ENCODE measurements at places on chromosomes 4 and X.
A peak's percentile ranks its signal among the peaks of the same experiment; 100 is the strongest.

DNA sequence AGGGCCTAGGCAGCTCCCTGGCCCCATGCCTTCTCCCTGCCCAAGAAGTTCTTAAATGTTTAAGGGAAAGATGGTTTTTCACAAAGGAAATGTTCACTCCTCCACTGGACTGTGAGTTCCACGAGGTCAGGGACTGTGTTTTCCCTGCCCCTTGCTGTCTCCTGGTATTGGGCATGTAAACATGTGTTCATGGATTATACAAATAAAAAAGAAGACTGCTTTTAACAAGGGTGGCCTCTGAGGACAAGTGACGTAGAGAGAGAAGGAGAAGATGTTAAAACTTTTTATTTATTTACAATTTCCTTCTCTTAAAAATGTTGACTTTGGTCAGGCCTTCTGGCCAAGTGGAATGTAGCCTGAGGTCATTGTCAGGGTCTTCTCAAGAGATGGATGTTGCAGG lies 66.0 kb downstream of the FHDC1 start:
- no peak for DNase-seq

DNA sequence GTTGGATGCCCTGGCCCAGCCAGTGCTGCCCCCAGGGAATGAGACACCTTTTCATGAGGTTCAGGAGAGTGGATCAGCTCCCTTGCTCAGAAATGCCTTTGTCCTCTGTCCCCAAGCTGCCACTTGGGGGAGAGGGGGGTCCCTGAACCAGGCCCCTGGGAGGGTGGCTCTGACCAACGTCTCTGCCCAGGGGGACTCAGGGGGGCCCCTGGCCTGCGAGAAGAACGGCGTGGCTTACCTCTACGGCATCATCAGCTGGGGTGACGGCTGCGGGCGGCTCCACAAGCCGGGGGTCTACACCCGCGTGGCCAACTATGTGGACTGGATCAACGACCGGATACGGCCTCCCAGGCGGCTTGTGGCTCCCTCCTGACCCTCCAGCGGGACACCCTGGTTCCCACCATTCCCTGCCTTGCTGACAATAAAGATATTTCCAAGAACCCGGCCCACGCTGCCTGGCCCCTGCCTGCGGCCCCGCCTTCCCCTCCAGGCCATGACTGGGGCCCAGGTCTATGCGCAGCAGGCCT lies 7.3 kb downstream of the HGFAC start:
- no peak for DNase-seq

DNA sequence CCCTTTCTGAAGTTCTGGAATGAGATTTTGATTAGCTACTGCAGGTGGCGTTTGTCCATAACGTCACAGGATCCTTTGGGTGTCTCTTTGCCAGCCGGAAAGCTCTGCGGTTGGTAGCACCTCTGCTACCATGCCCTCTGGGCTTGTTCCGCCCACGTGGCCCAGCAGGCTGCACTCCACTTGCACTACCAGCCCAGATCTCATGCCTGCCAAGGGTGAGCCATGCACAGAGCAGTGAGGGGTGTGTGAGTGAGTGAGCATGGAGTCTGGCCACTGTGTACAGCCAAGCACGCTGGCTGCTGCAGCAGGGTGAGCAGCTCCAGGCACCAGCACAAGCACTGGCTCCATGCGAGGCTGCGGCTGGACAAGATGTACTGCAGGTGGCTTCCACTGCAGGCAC lies 6.6 kb upstream of the HNRNPD start:
- no peak for DNase-seq

- DNase-seq, result no peak
Observed at GRCh38 chr4:93334003-93334402, 494.6 kb upstream of the ATOH1 start.

GRCh38 chr4:140311257-140311835 lies 62.1 kb upstream of the SCOC start:
- DNase-seq, result no peak

- no peak for DNase-seq
Observed at GRCh38 chr4:103097112-103097511, 2.5 kb downstream of the BDH2 start.

- DNase-seq, result no peak
Observed at GRCh38 chrX:17990532-17990931, 129.4 kb upstream of the RAI2 start.

GRCh38 chrX:129804806-129805205 lies 25.1 kb downstream of the SASH3 start:
- no peak for DNase-seq

DNA sequence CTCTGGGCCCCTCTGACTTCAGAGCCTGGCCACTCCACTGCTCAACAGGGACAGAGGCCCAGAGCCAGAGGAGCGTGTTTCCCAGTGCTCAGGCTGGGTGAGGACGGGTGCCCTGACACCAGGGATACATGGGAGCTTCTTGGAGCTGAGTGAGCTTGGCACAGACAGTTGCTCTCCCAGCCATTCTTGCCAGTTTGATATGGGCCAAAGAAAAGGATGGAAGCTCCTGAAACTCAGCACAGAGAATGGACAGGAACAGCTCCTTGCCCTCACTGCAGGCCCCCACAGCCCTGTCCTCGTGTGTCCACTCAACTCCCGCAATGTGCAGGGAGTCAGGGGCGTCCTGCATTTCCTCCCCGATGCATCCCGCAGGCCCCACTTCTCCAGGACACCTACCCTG lies 38.8 kb downstream of the NSG1 start:
- no peak for DNase-seq

DNA sequence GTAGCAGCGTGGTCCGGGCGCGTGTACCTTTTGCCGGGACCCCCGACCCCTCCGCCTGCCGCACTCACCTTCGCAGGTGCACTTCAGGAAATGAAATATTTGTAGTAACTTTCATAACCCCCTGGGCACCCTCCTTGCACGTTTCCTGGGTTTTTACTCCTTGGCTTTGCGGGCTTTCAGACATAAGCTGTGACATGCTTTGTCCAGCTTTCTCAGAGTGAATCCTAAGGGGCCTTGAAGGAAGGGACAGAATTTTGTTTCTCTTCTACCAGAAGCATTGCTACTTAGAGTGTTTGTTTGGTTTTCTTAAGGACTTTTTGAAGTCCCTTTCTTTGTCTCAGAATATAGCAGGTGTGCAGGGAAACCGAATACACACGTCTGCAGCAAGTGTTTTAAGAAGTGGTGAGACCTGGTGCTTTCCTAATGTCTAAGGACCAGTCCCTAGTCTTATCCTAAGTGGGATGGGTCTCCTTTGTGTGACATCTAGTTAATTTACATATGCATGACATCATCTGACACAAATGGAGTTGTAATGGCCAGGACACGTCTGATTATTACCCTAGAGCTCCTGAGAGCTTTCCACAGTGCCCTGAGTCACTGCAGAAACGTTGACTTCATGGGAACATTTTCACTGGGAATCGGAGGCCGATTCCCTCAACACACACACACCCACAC lies 1.3 kb downstream of the FAM149A start:
- peak; percentile 14 for DNase-seq

DNA sequence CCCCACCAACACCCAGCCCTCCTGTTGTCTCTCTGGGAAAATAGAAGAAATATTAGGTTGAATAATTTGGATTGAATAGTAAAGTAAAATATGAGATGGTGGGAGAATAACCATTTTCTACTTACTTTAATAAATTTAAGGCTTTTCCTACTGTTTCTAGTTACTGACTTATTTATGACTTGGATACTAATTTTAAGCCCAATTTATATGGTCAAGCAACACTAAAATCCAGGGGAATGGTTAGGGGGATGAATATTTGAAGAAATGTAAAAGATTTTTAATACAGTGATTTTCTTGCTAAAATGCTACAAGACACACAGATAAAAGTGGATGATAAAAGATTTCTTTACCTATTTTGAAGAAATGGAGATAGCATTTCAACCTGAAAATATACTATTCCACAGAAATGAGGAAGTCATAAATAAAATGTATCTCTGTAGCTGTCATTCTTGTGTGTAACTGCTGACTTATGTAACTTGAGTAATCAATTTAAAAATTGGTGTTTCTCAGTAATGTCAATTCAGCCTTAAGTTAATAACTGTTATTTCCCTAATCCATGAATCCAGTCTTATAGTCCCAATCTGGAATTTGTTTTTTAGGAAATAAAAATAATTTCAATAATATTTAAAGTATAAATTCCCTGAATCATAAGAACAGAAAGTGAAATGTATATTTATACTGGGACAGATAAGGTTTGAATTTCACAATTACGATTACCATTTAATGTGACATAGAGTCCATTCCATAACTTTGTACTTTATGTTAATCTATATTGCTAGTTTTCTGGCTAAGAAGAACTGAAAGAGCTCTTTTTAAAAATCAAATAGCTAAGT lies 24.3 kb upstream of the IL2 start:
- DNase-seq, result no peak

- DNase-seq, result no peak
Observed at GRCh38 chr4:99578714-99579113, 4.1 kb downstream of the MTTP start.

- no peak for DNase-seq
Observed at GRCh38 chrX:101685923-101686322, 26.3 kb upstream of the ARMCX2 start.

GRCh38 chr4:21413807-21414370 lies 534.7 kb downstream of the KCNIP4 start:
- DNase-seq, result no peak

- no peak for DNase-seq
Observed at GRCh38 chr4:84362896-84363655, 136.0 kb downstream of the NKX6-1 start.

GRCh38 chrX:115533485-115533884 lies 27.5 kb upstream of the PLS3 start:
- DNase-seq, result no peak

GRCh38 chr4:85642356-85643100 lies 167.6 kb downstream of the ARHGAP24 start:
- no peak for DNase-seq

DNA sequence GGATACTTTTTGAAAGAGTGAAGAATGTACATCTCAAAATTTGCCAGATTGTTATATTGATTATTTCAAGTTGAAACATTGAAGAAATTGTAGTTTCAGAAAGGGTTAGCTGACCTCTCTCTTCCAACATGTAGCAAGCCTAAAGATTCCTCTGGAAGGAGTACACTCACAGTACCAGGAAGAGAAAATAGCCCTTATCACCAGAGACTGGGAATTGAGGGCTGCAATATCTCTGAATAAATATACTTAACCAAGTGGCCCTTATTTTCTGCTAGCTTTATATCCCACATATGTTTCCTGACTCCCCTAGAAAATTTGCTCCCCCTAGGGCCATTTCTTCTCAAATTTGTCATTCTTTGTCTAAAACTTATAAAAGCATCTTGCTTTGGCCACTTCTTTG lies 332.2 kb downstream of the GASK1B start:
- DNase-seq, result no peak

DNA sequence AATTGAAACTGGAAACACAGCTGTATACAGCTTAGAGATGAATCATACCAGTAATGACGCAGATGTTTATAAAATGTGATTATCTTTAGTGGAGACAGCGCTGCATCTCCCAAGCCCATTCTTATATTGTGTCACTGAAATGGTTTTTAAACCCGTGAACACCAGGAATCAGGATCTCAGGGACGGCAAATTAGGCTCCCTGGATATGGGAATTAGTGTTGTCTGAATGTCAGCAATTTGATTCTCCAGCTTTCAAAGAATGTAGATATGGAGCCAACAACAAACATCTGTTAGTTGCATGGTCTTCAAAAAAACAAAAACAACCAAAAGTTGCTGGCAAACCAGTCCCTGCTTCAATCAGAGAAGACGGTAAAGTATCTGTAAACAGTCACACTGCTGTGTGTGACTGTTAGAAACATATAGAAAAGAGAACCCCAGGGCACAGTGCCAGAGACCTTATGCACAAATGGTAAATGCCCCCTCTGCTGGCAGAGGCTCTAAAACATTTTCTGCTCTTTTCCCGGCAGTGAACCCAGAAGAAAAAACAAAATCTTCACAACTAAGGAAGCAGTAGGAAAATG lies 351.9 kb upstream of the FTHL17 start:
- DNase-seq, result peak; percentile 84

- DNase-seq, result no peak
Observed at GRCh38 chrX:132877954-132878536, 80.4 kb downstream of the HS6ST2 start.

GRCh38 chrX:10095698-10096432 lies 60.9 kb upstream of the CLCN4 start:
- DNase-seq, result no peak

GRCh38 chrX:7993873-7994272 lies 66.7 kb upstream of the PNPLA4 start:
- no peak for DNase-seq

DNA sequence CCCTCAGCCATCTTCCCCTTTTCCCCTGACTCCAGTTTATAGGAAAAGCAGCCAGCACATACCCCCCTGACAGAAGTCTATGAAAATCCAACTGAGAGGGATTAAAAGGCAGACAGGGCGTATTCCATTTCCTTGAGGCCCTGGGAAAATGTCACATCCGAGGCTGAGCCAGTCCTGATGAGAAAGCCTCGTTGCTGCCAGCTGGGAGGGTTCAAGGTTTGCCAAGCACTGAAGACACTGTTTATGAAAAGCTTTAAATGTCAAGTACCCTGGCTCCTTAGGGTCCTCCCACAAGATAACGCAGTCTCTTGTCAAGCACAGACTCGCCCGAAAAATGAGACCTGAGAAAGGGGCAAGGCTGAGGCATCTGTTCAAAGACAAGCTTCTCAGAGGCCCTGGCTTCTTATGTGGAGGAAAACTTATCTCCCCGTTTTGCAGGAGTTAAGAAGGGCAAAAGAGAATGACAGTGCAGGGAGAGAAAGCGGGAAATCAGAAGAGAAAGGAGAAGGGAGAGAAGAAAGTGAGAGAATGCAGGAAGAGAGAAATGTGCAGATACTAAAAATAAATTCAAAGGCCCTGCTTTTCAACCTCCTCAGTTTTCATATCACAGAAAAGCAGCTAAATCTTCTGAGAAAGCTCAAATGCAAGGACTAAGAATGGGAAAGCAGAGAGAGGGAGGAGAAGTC lies 44.7 kb downstream of the SCD5 start:
- peak; percentile 54 for DNase-seq

- DNase-seq, result no peak
Observed at GRCh38 chr4:159193046-159193620, 90.3 kb downstream of the RAPGEF2 start.

GRCh38 chrX:118724775-118725174 lies 2.6 kb upstream of the IL13RA1 start:
- DNase-seq, result no peak

Measured in muscle of back (tissue), 13 donors.